ENCODE measurements at places on chromosomes 2 and 18.

GRCh38 chr2:113078350-113078839 is 10.6 kb downstream of the IL1F10 start:
- no peak for DNase-seq

- no peak for DNase-seq
Observed at GRCh38 chr2:173393186-173393585, 38.5 kb downstream of the CDCA7 start.

- DNase-seq: no peak
Observed at GRCh38 chr18:75562216-75562615, 134.7 kb upstream of the SMIM21 start.

DNA sequence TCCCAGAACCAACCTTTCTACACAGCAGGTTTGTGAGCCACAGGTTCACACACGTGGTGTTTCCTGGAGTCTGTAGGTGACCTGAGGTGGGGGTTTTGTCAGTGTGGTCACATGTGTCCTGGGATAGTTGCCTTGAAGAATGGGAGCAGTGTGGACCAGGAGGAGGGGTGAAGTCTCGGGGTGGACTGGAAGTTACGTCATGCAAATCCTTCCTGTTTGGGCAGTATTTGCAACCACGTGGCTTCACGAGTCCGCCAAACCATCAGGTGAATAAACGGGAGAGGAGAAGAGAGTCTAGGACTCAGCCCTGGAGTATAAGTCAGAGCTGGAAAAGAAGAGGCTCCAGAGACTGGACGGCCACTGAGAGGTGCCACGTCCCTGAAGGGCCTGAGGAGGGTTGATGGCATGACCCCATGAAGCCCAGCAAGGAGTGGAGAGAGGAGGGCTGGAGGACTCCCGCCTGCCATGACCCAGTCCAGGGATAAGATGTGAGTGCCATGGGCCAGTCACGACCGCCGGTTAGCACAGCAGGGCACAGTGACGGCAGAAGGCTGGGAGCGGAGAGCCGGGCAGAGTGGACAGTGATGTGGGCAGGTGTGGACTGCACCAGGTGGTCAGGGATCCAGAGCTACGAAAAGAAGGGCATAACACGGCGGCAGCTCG is 16.5 kb downstream of the LPIN1 start:
- no peak for DNase-seq

DNA sequence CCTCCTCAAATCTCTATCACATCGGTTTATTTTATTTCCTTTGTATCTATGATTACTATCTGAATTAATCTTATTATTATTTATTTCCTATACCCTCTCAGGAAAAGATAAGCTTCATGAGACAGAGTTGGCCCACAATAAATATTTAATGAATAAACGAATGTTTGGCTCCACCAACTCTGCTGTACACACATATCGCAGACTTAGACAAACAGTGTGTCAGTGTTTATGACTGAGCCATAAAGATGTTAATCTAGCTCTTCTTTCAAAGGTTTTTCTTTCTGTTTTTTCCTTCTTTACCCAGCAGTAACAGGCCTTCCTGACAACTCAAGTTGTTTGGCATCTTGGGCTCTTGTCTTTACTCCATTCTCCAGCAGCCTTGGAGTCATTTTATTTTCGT is 329.5 kb downstream of the CDH2 start:
- no peak for DNase-seq

GRCh38 chr2:189407281-189408209 is 33.7 kb upstream of the WDR75 start:
- DNase-seq: no peak

DNA sequence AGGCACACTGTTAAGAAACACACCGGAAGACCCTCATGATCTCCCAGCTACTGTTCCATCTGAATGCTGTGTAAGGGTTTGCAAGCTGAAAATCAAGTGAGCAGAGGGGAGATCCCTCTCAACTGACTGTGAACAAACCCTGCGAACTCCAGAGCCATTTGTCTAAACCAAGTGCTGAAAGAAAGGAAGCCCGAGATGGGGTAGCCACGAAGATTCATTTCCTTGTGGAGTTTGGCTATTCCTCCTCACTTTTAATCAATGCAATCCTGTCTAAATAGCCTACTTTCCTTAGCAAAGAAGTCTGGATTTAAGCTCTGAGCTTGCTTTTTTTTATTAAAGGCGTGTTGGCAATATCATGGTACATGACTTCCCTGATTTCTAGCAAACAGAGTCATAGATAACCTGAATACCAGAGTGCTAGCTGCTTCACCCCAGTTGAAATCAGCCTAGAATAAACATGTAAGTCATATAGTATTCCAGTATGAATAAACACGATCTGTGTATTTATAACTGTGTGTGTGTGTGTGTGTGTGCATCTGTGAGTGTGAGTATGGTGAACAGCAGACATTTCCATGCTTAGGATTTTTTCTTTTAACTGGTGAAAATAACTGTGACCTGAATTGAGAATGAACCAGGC is 365.2 kb downstream of the ZNF521 start:
- DNase-seq: no peak

GRCh38 chr2:188878716-188879115 is 95.5 kb upstream of the COL3A1 start:
- no peak for DNase-seq

GRCh38 chr2:31979956-31980355 is 30.9 kb downstream of the MEMO1 start:
- no peak for DNase-seq

DNA sequence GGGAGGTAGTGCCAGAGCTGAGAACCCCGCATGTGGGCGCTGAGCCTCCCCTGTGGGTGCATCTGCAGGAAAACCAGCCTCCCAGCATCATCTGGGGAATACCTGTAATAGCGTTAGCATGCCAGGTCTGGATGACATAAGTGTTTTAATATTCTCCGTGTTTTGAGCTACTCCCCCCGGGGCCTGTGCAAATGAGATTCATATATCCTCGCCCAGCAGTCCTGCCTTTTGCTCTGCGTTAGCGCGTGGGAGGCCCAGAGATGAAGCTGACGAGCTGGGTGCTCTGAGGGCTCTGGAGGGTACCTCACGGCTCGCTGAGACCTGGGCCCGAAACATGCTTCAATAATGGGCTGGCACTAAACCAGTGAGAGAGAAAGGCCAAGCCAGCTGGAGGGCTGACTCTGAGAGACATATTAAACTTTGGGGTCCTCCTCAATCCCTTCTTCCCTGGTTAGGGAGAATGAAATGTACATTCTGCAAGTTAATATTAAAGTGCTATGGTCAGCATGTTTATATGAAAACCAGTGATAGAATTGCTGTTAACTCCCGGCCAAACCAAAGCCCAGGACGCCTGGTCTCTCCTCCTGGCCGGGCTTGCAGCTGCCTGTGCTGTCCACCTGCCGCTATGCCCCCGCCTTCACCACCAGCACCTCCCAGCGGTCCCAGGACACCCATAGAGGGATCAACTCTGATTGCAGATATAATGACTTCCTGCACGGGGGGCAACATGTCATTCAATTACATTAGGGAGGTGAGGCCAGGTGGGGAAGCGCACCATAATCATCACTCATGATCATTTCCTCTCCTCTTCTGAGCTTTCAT is 77.0 kb downstream of the EDAR start:
- DNase-seq: no peak

GRCh38 chr2:168678153-168678853 is 124.1 kb upstream of the NOSTRIN start:
- DNase-seq: no peak

DNA sequence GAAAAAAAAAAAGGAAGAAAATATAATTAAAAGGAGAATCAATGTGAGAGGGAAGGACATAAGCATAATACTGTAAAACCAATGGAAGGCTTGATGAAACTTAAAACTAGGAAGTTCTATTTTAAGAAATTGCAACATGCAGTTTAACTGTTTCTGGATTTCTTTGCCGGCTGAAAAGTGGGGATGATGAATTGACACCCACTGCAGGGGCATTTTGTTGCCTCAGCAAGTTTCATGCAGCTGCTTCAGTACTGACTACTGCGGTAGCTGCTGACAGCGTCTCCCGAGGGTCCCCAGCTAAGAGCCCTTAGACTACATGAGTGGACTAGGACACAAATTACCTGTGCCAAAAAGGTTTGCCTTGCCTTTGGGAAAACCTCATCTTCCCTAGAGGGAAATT is 69.2 kb downstream of the B3GNT2 start:
- DNase-seq: no peak

GRCh38 chr2:199552141-199552540 is 94.4 kb upstream of the SATB2 start:
- no peak for DNase-seq

GRCh38 chr18:2087877-2088673 is 483.2 kb downstream of the METTL4 start:
- no peak for DNase-seq

- no peak for DNase-seq
Observed at GRCh38 chr2:173218326-173219056, 136.2 kb upstream of the CDCA7 start.

DNA sequence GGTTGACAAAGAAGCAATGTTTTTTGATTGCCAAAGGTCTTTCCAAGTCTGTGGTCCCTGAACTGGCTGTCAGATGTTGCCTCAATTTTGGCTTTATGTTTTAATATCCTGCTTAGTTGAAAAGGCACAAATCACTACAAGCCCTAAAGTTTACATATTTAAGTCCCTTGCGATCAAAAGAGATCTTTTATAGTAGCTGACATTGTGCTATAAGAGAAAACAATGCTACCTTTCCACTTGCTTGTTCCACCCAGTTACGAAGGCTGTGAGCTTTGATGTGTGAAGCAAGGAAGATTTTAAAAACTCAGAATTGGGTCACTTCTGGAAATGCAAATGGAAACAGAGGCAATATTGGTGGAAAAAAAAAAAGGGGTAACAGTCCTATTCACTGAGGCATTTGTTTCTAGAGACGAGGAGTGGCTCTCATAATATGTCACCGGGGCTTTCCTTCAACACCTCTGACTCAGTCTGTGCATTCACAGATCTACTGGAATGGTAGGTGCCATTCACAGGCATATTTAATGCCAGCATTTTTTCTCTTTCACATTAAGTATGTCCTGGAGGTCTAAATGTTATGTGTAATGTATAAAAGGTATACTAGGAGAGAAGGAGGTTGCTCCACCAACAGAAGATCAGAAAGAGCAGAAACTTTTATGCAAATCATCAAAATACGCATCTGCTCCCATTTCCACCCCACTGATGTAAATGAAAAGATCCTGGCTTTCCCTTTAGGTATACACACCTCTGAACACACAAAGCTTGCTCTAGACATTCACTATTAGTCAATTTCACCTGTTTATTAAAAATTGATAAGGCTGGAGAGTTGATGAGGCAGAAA is 91.8 kb downstream of the TGIF1 start:
- no peak for DNase-seq

GRCh38 chr2:201182650-201183364 is at the start of gene CASP10:
Gene CASP10, plus strand, starts transcription at chr2:201183141. Its CDS starts 2,637 bp downstream, at chr2:201185778.
- no peak for DNase-seq

- DNase-seq: no peak
Observed at GRCh38 chr2:1632510-1632909, 111.8 kb downstream of the PXDN start.

DNA sequence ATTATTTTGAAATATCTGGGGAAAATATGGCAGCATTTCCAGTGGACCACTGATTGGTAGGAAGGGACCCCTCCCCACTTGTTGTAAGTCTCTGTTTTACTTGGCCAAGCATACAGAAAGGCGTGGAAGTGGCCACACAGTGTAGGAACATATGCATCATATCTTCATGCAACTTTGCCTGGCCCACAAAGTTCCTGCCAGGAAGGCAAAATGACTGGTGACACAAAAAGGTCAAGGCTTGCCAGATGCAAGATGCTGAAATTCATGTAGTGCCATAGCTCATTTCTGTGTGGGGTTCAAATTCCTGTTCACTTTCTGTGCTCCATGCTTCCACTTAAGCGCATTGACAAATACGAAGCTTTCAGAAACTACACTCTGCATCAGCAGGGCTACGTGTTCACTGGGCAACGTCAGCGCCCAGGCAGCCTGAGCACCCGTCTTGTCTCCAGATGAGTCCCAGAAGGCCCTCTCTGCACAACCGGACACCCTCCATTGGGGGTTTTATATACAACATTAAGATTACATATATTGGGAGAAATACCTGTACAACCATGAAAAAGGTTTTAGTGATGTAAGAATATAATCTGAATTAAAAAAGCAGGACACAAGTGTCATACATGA is 3.6 kb downstream of the DYNC2LI1 start:
- DNase-seq: peak; percentile 60

- DNase-seq: no peak
Observed at GRCh38 chr2:136131484-136131960, 13.6 kb upstream of the CXCR4 start.

DNA sequence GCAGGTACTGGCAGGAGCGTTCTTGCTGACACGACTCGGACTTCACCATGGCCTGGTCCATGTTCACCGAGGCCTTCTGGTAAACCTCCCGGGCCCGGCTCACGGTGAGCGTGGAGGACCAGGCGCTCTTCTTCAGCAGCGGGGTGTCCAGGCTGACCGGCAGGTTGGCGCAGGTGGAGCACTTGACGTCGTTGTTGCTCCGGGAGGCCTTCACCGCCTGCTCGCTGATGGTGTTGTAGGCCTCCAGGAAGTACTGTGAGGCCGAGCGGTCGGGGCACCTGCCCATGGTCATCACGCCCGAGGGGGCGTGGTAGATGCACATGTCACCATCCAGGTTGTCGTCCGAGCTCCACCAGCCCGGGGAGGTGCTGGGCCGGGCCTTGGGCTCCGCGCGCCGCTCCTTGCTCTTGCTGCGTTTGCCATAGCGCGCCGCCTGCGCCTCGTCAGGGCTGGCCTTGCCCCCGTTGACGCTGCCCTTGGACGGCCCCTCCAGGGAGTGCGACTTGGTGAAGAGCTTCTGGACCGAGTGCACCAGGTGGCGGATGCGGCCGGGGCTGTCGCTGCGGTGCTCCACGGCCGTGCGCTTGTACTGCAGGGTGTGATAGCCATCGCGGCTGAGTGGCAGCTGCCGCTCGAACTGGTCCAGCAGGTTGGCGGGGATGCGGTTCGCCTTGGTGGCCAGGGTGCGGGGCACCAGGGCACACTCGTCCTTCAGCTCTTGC is 429.3 kb downstream of the TGIF1 start:
- DNase-seq: no peak

DNA sequence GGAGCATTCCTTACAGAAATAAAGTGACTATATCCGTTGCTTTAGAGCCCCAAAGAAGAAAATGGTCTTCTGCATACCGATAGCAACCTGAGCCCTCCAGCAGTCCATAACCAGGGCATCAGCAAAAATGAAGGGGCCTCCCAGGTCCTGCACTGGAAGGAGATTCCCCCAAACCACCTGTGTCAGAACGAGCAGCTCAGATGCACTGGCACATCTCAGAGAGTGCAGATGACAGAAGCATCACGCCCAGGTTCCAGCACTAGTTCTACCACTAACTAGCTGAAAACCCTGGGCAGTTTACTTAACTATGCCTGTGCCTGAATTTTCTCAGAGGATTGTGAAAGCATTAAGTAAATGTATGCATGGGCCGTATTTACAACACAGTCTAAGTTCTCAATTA is 466.7 kb upstream of the MYT1L start:
- DNase-seq: no peak

DNA sequence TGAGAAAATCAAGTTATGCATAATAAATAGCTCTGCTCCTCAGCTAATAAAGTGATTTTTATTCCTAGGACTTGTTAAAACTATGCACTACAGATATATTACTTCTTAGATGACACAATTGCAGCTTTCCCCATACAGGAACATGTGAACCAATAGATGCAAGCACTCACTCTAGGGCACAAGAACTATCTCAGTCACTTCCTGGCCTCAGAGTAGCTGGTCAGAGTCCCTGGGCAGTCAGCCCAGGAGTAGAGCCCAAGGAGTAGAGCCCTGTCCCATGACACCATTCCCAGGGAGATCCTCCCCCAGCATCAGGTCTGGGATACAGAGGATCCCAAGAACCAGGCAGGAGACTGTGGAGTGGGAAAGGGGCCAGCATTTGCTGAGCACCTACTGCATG is 2.7 kb downstream of the TNS1 start:
- no peak for DNase-seq

- no peak for DNase-seq
Observed at GRCh38 chr2:48457227-48457626, 72.7 kb upstream of the STON1 start.

- no peak for DNase-seq
Observed at GRCh38 chr2:159968279-159968900, 94.0 kb downstream of the PLA2R1 start.
